ENCODE measurements at places on chromosomes 4 and X. TPM values are rescaled to one million over a fixed set of nuclear protein-coding genes. Genes with fewer than 3 reads are reported as not detected.

DNA sequence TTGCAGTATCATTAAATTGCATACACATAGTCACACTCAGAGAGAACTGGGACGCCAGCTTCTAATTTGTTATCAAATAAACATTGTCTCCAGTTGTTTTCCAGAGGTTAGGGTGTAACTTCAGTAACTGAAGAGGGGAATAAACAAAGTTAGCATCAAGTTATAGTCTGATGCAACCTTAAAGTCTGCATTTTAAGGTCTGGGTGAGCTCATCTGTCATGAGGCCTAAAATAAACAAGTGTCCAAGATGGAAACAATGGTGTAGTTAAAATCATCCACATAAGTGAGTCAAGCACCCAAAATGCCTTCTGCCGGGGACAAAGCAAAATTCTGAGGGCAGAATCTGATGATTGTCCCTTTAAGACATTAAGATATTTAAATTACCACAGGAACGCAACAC lies 70.3 kb upstream of the EMCN start:
- no peaks in the 10 kb centered on the region for H3K27me3 ChIP-seq
- no peaks in the 10 kb centered on the region for H3K36me3 ChIP-seq

ADRA2C gene
- total RNA-seq: 13.2 TPM

NR3C2 gene
- 13.1 TPM for total RNA-seq

- H3K4me1 ChIP-seq: no peaks in the 10 kb centered on the region
- no peaks in the 10 kb centered on the region for H3K27me3 ChIP-seq
- H3K36me3 ChIP-seq: no peaks in the 10 kb centered on the region
- DNase-seq: no peak
Observed at GRCh38 chrX:112849016-112849415, 8.4 kb upstream of the AMOT start.

GRCh38 chr4:78561677-78562076 lies 10.1 kb downstream of the ANXA3 start:
- DNase-seq: no peak
- H3K36me3 ChIP-seq: no peaks in the 10 kb centered on the region
- H3K4me3 ChIP-seq: no peak overlapping the region

- H3K27me3 ChIP-seq: no peaks in the 10 kb centered on the region
- no peak overlapping the region for H3K27ac ChIP-seq
- no peak for DNase-seq
- no peaks in the 10 kb centered on the region for H3K36me3 ChIP-seq
Observed at GRCh38 chr4:38967260-38968095, 64.7 kb downstream of the TMEM156 start.

AR gene
- total RNA-seq: 17.6 TPM

- H3K27ac ChIP-seq: no peak overlapping the region
- no peaks in the 10 kb centered on the region for H3K4me1 ChIP-seq
- DNase-seq: no peak
- no peaks in the 10 kb centered on the region for H3K36me3 ChIP-seq
Observed at GRCh38 chr4:16351161-16351560, 124.9 kb upstream of the TAPT1 start.

DNA sequence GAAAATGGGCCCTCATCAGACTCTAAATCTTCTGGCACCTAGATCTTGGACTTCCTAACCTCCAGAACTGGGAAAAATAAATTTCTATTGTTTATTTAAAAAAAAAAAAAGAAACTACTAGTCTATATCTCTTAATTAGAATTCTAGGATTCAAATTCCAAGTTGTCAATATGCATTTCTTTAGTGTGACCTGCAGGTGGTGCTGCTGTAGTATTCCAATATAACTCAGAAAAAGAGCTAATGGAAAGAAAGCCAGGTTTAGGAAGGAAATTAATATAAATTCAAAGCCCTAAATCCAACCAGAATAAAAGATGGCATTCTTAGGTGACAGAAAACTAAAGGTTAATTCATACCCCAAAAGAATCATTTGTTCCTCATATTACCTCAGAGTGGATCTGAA lies 80.0 kb upstream of the NALF2 start:
- H3K27me3 ChIP-seq: peaks cover 15% of the 10 kb centered on the region
- H3K27ac ChIP-seq: no peak overlapping the region
- no peaks in the 10 kb centered on the region for H3K36me3 ChIP-seq

- no peak overlapping the region for H3K4me3 ChIP-seq
- H3K27me3 ChIP-seq: no peaks in the 10 kb centered on the region
- H3K36me3 ChIP-seq: no peaks in the 10 kb centered on the region
- H3K27ac ChIP-seq: no peak overlapping the region
Observed at GRCh38 chr4:172950990-172951389, 217.6 kb upstream of the GALNT7 start.

DNA sequence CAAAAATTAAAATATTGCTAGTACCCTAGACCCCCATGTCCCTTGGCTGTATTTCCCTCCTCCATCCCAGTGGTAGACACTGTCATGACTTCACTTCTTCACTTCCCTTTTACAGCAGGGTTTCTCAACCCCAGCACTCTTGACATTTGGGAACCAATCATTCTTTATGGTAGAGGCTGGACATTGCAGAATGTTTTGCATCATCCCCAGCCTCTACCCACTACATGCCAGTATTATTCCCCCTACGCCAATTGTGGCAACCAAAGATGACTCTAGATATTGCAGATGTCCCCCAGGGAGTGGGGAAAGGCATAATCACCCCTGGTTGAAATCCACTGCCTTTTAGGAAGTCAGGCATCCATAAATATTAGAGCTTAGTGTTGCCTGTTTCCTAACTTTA lies 138.6 kb downstream of the AMELX start:
- no peaks in the 10 kb centered on the region for H3K4me1 ChIP-seq
- DNase-seq: no peak
- H3K36me3 ChIP-seq: no peaks in the 10 kb centered on the region
- H3K27ac ChIP-seq: no peak overlapping the region
- no peaks in the 10 kb centered on the region for H3K27me3 ChIP-seq
- H3K4me3 ChIP-seq: no peak overlapping the region

- H3K27me3 ChIP-seq: no peaks in the 10 kb centered on the region
- no peaks in the 10 kb centered on the region for H3K4me1 ChIP-seq
- no peak overlapping the region for H3K4me3 ChIP-seq
- no peak for DNase-seq
Observed at GRCh38 chrX:12225107-12225506, 86.8 kb downstream of the FRMPD4 start.

SPANXN4 gene
- total RNA-seq: not detected

- H3K4me3 ChIP-seq: no peak overlapping the region
- no peaks in the 10 kb centered on the region for H3K27me3 ChIP-seq
- no peaks in the 10 kb centered on the region for H3K4me1 ChIP-seq
Observed at GRCh38 chr4:154421618-154422017, 70.0 kb downstream of the DCHS2 start.

Data from tibial nerve (tissue), 4 donors.